ENCODE measurements at places on chromosomes 13 and 19.

- DNase-seq: no peak
These were observed 1.1 kb downstream of the ZFP30 start for GRCh38 chr19:37654118-37654517.

- no peak for DNase-seq
These were observed 162.4 kb downstream of the DCT start for GRCh38 chr13:94317063-94317491.

DNA sequence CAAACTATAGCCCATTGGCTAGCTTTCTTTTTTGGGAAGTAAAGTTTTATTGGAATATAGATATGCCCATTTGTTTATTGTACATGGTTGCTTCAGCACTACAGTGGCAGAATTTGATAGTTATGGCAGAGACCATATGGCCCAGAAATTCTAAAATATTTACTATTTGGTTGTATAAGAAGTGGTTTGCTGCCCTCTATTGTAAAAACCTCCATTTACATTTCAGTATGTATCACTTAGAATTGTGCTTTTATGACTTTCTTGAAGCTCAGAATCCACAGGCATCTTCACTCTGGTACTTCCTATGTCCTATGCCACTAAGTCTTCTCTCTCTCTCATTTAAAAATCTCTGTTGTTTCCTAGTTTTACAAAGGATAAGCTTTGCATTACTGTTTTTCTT, 37.7 kb downstream of the DLEU7 start:
- no peak for DNase-seq

DNA sequence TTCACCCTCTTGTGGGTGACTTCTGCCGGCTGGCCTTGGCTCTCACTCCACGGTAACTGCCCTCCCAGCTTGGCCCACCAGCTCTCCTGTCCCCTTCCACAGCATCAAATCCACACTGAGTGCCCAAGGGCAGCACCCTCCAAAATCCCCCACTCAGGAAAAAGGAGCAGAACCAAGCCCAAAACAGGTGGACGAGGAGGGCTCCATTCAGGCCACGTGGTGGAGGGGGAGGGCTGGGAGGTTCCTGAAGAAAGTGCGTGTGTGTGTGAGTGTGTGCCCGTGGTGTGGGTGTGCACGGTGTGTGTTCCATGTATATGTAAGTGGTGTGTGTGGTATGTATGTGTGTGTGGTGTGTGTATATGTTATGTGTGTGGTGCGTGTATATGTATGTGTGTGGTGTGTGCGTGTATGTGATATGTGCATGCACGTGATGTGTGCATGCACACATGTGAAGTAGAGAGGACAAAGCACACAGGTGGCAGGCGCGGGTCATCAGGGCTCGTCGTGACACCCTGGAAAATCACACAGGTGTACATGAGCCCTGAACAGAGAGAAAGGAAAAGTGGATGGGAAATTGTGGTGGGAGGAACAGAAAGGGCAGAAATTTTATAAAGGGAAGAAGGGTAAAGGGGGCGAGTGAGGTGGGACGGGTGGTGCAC, 76.9 kb downstream of the COL4A1 start:
- no peak for DNase-seq

DNA sequence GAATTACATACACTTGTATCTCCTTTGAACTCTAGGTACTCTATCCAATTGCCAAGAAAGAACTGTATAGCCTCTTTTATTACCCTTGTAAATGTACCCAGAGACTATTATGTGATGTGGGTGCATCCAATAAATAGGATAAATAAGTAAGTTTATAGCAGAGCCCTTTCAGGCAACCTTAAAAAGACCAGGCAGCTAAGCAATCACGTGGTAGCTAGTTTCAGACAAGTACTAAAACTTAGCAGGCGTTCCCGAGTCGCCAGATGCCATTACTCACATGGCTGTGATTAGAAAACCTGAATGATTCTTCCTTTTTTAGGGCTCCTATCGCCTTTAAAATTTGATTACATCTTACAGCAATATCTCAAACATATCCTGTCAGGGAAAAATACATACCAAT, 1303.0 kb downstream of the EFNB2 start:
- no peak for DNase-seq

- no peak for DNase-seq
These were observed 38.2 kb upstream of the IGSF23 start for GRCh38 chr19:44575116-44575700.

DNA sequence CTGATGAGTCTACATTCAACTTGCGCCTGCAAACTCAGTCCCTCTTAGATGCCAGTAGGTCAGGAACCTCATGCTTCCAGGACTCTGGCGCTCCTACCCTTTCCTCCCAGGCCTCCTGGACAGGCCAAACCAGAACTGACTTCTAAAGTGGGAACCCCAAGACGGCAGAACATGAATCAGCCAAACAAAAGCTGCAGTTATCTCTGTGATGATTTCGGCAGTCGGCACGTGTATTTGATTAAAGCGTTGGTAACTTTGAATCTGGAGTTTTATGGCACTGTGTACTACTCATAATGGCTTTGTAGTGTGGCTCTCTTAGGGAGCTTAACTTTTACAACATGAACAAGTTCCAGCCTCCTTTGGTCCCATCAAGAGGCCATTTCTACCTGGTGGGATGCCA, 13.7 kb downstream of the ACTN4 start:
- DNase-seq: no peak

DNA sequence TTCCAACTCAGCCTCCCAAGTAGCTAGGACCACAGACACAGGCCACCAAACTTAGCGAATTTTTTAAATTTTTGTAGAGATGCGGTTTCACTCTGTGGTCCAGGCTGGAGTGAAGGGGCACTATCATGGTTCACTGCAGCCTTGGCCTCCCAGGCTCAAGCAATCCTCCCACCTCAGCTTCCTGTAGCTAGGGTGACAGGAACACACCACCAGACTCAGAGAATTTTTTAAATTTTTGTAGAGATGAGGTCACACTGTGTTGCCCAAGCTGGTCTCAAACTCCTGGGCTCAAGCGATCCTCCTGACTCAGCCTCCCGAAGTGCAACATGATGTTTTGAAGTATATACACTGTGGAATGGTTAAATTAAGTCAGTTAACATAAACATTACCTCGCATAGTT, 263.6 kb downstream of the OXGR1 start:
- DNase-seq: no peak

- no peak for DNase-seq
These were observed 30.9 kb downstream of the MLLT1 start for GRCh38 chr19:6248844-6249243.

GRCh38 chr19:3981736-3982681, 3.3 kb downstream of the EEF2 start:
- DNase-seq: no peak

GRCh38 chr13:106987427-106987785, 419.5 kb upstream of the ARGLU1 start:
- no peak for DNase-seq

DNA sequence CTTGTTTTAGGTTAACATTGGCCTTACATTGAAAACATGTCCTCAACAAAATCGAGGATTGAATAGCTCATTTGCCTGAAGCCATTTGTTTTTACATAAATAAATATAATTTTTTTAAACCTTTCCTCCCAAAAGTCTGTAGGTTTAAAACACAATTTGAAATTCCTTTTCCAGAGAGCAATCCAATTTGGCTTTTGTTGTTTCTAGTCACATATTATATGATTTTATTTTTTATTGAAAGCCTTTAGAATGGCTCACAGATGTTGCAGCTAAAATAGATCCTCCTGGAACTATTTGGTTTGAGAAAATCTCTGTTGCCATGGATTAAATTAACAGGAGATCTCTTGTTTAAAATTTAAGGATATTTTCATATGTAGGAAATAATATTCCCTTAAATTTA, 512.6 kb downstream of the KLF5 start:
- DNase-seq: no peak

DNA sequence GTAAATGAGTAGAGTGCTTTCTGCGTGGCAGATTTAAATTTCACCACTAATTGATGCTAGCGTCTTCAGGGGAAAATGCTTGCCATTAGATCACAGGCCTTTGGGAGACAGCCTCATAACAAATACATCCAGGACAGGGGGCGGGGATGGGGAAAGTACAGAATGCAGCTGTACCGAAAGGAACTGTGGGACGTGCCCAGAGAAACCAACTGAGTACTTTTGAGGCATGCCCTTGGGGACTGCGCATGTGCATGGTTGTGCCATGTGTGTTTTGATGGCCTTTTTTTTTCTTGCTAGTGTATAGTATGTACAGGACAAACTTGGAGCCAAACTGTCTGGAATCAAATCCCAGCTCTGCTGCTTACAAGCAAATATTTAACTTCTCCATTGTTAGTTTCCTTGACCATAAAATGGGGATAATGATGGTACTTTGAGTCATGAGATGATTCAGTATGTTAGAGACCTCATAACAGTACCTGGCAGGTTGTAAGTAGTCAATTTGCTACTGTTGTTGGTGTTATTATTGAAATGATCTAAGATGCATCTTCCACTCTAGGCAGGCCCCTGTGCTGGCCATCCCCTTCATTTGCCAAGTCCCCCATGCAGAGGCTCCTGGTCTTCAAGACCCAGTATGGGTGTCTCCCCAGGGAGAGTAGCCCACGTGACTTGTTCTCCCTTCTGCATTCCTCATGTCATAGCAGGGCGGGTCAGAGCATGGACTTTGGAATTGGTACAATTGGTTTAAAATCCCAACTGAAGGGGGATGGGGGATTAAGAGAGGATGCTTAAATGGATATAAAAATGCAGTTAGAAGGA, 68.3 kb upstream of the NPAS1 start:
- DNase-seq: no peak

- peak; percentile 65 for DNase-seq
These were observed 12.5 kb downstream of the FEM1A start for GRCh38 chr19:4803736-4804695.
